ENCODE measurements at places on chromosomes 12 and 14.
A peak's percentile ranks its signal among the peaks of the same experiment; 100 is the strongest.

- no peak for DNase-seq
Observed at GRCh38 chr14:76767681-76768656, 6.7 kb downstream of the VASH1 start.

GRCh38 chr12:86683568-86684304 lies 427.5 kb upstream of the MGAT4C start:
- DNase-seq: no peak

DNA sequence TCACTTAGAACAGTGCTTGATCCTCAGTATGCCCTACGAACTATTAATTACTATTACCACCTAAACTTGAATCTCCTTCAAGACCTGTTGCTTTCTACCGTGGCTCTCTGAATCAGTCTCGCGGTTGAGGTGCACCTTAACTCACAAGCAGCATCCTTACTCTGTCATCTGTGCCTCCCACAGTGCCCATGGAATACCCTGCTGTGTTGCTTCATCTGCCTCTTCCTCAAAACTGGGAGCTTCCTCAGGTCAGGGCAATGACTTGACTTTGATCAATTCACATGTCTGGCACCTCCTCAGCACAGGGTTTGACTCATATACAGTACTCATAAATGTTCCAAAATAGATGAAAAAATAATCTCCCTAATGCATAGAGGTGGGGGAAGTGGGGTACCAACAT lies 305.9 kb downstream of the NUAK1 start:
- DNase-seq: no peak

DNA sequence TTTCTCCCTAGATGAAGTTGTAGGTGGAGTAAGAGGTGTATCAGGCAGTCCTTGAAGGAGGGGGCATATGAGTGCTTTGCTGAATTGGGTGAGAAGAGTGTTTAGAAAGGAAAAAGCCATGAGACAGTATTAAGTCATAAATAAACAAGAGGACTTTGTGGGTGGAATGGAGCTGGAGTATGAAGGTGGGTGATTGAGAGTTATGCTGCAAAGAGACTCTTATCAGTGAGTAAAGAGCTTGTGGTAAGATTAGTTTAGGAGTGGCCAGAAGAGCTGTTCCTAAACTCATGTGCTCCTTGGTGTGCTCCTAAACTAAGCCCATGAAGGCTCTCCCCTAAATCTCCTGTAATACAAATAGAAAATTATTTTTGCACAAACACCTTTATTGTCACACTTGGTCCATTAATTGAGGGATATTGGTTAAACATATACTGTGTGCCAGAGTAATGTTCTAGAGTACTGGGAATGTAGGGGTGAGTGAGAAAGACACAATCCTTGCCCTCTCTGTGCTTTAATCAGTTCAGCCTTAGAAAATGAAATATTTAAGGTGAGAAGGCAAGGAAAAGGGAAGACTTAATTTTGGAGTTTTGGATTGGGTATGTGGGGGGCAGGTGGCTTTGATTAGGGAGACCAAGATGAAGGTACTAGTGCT lies 9.8 kb downstream of the CHPT1 start:
- DNase-seq: no peak

DNA sequence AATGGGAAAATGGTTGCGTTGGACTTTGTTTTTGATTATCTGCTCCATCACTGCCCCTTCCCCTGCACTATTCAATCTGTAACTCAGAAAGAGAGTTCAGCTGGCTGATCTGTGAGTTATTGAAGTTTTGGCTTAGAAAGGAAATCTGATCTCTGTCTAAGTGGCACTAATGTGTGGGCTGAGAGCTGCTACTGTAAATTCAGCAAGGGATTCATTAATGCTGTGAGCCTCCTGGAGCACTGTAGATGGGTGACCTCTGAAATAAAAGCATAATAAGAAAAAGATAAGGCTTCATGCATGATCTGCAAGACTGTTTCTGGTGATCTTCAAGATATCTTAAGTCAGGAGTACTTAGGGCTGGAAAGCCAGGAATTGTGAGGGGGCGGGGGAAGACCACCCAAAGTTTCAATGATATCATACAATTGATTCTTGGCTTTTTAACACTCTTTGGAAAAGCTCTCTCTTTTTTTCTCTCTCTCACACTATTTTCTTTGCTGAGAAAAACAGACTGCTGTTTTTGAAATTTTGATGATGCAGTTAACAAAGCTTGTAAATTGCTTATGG lies 101.1 kb downstream of the C12orf75 start:
- no peak for DNase-seq

DNA sequence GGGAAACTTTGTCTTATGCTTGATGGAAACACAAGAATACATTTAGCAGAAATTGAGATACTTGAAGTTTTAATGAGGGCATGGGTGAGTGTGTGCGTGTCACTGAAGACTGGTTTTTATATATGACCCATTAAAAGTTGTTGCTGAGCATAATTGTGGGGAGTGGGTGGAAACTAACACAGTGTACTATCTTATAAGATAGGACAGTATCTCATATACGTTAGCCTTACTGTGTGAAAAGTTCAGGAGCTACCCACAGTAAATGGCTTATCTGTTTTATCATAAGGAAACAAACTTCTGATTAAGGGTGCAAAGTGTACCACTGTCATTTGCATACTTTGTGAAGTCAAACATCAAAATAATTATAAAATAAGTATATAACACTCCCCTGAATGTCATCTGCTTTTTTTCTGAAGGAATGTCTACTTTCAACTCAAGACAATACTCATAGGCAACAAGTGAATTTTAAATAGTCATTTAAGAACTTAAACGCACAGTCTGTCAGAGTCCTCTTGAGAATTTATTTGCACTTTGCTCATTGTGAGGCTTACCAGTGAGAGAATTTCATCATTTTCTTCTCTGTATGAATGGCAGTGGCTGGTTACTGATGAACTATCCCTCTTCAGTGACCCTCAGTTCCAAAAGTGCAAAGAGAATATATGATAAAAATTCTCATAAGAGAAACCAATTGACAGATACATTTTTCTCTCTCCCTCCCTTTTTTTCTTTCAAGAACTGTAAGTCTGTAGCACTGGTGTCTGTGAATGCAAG lies 4.2 kb downstream of the PDE3A start:
- DNase-seq: no peak

DNA sequence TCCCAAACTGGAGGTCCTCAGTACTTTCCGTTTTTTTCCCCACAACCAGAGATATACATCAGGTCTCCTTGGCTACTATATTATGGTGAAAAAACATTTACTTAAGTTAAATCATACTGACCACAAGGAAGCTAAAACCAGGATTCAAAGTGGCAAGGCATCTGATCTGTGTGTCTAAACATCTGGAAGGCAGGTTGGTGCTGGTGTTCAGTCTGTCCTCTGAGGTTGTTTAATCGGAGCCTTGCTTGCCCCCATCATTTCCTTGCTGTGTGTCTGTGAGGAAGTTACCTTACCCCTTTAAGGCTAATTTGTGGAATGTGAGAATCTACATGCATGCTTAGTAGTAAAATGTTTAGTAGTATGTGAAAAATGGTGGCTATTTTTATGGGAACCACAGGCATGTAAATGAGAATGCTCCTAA lies 75.6 kb downstream of the GALNT4 start:
- no peak for DNase-seq

DNA sequence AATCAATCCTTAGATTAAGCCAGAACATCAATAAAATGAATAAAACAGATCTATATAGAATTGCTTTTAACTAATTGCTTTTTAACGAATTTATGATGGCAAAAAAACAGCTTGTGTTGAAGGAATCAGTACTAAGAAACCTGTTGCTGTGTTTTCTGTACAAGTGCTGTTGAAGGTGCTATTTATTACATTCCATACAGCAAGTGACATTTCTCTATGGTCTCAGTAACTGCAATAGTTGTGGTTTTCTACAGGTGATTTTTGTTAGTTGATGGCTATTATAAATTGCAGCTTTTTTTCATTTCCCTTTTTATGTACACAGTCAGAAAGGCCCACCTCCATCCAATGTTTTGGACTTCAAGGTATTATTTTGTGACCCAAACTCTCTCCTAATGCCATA lies 56.6 kb downstream of the SLC2A13 start:
- DNase-seq: no peak

GRCh38 chr12:131353826-131354225 lies 357.1 kb upstream of the SFSWAP start:
- no peak for DNase-seq

GRCh38 chr14:39491134-39491571 lies 58.9 kb upstream of the FBXO33 start:
- peak; percentile 50 for DNase-seq

DNA sequence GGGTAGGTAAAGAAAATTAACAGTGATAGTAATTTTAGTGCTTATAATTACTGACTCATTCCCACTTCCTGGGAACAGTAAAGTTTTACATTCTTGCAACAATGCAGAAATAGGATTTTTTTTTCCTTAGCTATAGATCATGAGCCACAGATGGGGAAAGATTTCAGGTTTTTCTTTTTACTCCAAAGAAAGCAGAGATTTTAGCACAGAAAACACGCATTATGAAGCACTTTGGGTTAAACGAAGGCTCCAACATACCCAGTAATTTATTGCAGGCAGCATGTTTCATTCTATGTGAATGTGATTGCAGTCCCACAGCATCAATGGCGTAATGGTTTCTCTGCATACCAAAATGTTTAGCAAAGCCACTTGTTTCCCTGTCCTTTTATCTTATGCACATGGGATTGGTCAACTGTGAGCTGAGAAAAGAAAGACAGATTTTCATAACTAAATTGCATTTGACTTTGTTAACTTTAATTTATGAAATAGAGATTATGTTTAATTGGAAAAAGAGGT lies 124.6 kb upstream of the E2F7 start:
- DNase-seq: no peak

- no peak for DNase-seq
Observed at GRCh38 chr12:125340791-125341190, 275.6 kb downstream of the AACS start.

DNA sequence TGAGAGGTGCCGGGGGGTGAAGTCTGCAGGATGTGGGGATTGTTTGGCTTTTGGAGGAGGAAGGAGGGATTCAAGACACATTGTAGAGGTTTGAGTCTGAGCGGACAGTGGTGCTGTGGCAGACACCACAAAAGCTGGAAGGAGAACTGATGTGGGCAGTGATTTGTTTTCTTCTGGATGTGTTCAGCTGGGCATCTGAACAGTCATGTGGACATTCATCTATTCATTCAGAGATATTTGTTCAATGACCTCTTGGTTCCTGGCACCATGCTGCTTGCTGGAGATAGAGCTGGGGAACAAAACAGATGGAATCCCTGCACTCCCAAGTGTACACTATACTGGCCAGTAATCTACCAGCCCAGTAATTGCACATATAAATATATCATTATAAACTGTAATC lies 64.0 kb downstream of the PTPN11 start:
- DNase-seq: no peak

DNA sequence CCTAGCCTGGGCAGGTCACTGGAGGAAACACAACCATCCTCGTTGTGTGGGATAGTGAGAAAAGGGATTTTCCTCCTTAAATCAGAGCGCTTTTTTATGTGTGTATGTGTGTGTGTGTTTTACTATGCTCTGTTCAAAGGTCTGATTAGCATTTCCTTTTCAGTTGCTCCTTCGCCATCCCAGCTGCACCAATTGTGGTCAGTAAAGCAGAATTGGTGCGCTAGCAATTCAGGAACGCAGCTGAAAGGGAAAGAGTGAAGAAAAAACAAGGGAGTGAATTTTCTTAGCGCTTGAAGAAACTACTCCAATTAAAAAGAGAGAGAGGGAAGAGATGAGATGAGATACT lies 173.3 kb upstream of the PARP11 start:
- DNase-seq: no peak

GRCh38 chr12:121711361-121712189 lies 977 bp upstream of the TMEM120B start:
- no peak for DNase-seq

GRCh38 chr14:68628605-68629310 lies 164.1 kb downstream of the ZFP36L1 start:
- no peak for DNase-seq

DNA sequence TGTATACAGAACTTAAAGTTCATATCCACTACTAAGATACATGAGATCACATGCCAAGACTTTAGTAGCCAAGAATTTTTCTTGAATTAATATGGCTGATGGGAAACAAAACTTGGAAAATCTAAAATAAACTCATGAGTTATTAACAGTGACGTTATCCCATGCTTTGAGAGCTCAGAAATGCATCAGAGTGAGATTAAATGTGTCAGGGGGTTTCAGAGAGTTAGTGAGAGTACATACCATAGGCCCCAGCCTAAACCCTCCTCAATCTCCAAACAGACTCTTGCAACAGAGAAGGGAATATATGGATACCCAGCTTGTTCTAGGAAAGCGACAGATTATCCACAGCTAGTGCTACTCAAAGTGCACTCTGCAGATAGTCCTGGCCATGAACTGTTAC lies 19.3 kb downstream of the SLC35F4 start:
- DNase-seq: no peak

- no peak for DNase-seq
Observed at GRCh38 chr14:88746052-88746451, 46.7 kb downstream of the EML5 start.

DNA sequence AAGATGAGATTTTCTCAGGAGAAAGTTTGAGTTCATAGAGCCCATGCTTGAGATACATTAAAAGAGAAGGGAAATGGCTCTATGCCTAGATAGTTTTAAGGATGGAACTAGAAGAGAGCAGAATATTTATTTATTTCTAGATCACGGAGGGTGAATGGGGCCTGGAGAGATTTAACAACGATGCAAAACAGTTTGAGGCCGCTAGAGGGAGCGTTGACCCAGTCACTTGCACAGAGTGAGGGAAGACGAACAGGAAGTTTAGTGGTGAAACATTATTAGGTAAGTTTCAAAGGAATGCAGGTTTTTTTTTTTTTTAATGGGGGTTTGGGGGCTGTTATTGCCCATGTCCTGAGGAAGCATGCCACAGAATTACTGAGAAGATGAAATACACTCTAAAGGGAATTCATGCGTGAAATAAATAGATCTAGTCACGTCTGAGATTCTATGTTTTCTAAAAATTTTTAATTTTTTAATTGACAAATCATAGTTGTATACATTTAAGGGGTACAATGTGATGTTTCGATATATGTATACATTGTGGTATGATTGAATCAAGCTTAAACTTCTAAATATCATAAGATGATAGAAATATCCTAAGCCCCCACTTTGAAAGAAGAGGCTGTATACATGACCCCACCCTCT lies 14.8 kb upstream of the PPP1R1A start:
- DNase-seq: peak; percentile 67

Measured in NCI-H345 (cell line).